Esophagus squamous epithelium (tissue), 5 donors: ENCODE measurements at places on chromosomes 5 and 9. TPM values are rescaled to one million over a fixed set of nuclear protein-coding genes. Genes with fewer than 3 reads are reported as not detected.

PCDHB12 gene
- total RNA-seq, result 2.6 TPM

COL23A1 gene
- total RNA-seq, result 0.44 TPM

LPCAT1 gene
- total RNA-seq, result 7.7 TPM

POLK gene
- total RNA-seq, result 27.5 TPM

DNA sequence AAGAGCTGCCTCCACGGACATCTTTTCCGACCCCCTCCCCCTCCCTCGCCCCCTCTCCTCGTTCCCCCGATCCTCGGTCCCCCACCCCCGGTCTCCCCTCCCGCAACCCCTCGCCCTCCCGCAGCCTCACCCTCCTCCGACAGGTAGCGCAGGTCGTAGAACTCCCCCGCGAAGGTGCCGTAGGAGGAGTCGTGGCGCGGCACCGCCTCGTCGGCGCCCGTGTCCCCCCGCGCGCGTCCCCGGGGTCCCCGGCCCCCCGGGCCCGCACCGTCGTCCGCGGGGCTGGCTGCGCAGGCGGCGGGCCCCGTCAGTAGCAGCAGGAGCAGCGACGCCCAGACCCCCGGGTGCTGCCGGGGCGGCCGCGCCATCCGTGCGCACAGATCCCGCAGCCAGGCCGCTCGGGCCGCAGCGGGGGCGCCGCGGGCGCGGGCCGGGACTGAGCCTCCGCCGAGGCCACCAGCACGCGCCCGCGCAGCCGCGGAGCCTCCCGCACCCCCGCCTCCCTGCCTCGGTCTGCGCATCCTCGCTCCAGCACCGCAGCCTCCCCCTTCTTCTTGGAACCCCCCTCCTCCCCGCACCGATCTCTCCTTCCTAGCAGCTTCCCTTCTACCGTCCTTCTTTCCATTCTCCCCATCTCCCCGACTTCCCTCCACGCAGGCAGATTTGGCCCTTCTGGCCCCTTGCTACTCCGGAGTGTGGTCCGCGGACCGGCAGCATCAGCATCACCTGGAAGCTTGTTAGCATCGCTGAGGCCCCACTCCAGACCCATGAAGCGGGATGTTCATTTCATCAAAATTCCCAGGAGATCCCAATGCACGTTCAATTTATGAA lies at the start of gene FRRS1L:
Gene FRRS1L, minus strand, starts transcription at position 479 of the 831 bp plus-strand sequence. Its CDS starts 111 bp downstream, at position 368.
- DNase-seq, result no peak

- no peak for DNase-seq
Observed at GRCh38 chr5:103808464-103809106, 246.0 kb upstream of the NUDT12 start.

- no peak for DNase-seq
Observed at GRCh38 chr9:15641291-15641690, 88.4 kb downstream of the CCDC171 start.

GRCh38 chr5:176895831-176896230 lies 3.3 kb downstream of the HK3 start:
- no peak for DNase-seq

DNA sequence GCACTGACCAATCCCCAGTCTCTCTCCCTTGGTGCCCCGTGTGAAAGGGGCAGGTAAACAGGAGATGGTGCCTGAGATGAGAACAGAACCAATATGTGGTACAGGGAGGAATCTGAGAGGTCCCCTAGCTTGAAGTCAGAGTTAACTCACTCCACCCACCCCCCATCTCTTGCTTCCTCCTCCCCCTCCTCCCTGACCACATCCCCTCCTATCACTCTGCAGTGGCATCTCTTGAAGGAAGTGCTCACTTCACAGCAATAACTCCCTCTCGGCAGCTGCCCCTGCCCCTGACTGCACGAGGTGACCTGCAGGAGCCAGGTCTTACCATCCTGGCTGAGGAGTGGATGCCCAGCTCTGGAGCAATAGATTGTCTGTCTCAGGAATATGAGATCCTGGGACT lies 224.0 kb downstream of the GAS1 start:
- no peak for DNase-seq

DNA sequence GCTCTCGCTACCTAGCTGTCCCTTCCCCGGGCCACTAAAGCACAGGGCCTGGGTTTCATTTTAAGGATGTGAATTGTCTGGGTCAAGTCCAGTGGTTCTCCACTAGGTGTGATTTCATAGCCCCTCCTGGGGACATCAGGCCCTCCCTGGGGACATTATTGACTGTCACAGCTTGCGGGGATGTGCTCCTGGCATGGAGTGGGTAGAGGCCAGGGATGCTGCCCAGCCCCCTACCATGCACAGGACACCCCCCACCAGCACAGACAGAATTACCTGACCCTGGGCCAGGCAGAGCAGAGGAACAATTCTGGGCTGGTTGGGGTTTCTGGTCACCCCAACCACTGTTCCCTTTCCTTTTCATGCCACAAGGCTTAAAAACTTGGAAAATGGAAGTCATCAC lies 4.1 kb downstream of the FAM78A start:
- DNase-seq, result no peak

DNA sequence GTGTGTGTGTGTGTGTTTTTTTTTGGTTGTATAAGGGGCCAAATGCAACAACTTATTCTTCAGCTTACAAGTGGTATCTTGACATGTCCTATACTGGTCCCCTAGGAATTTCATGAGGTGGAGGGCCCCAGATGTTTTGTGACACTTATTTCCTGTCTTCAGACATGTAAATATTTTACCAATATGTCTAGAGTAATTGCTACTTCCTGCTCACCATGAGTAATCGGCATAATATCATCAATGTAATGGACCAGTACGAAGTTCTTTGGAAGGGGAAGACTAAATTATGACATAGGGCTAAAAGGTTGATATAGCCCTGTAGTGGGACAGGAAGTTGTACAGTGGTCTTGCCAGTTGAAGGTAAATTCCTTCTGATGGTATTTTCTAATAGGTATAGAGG lies 3.7 kb upstream of the OTULIN start:
- DNase-seq, result no peak

GRCh38 chr5:141475625-141476131 lies at the start of gene PCDHGC3:
Gene PCDHGC3, plus strand, starts transcription at chr5:141475966. Its CDS starts 151 bp downstream, at chr5:141476117.
- peak; percentile 36 for DNase-seq

GRCh38 chr9:88319936-88320747 lies 68.1 kb upstream of the SPIN1 start:
- DNase-seq, result no peak

DNA sequence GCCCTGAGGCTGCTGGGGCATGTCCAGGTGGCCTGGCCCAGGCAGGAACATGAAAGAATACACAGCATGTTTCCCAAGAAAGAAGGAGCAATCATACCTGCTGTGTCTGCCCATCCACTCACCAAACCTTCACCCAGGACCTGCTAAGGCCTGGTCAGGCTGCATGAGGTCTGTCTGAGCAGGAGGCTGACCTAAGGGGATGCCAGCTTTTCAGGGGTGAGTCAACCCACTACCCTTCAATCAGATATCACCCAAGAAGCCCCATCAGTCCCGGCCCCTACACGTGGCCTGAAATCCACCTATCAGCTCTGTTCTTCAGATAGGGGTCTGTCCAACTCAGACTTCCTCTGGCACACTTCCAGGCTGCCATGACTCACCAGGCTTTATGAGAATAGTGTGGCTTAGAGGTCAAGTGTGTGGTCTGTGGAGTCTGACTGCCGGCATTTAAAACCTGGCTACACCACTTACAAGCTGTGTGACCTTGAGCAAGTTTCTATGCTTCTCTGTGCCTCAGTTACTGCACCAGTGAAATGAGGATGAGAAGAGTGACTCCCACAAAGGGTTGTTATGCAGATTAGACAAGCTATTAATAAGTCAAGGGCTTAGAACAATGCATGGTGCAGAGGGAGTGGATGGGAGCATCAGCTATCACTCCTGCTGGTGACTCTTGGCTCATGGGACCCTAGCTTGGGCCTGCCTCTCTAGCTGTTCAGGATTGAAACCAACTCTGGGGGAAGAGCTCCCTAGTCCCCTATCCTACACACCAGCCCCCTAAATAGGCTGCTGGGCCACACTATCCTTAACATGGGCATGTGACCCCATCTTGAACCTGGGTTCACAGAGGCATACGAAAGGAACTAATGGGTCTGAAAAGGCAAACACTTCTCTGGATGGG lies 130.3 kb downstream of the PAX5 start:
- DNase-seq, result no peak
